Heart left ventricle (tissue), 16 donors: ENCODE measurements at places on chromosomes 3 and 15. TPM values are rescaled to one million over a fixed set of nuclear protein-coding genes. Genes with fewer than 3 reads are reported as not detected.
A peak's percentile ranks its signal among the peaks of the same experiment; 100 is the strongest.

- H3K4me3 ChIP-seq: no peak overlapping the region
- no peaks in the 10 kb centered on the region for H3K27me3 ChIP-seq
- DNase-seq: no peak
- H3K36me3 ChIP-seq: no peaks in the 10 kb centered on the region
- no peak overlapping the region for H3K27ac ChIP-seq
Measured at GRCh38 chr3:137097852-137098251, 140.1 kb downstream of the IL20RB start.

DNA sequence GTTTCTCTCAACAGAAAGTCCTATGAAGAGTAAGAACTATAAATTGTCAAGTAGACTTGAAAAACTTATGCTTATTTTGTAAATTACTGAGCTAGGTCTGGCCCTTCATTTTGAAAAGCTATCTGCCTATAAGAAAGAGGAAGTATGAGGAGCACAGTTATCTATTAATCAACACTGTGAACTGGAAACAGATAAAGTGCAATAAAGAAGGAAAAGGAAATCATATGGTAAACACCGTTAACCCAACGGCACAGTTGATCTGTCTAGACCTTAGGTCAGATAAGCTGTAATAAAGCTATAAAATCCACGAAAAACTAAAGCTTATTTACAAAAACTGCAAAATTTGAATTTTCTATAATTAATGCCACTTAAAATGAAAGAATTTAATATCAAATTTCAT, 242.5 kb downstream of the ZBTB20 start:
- no peak for DNase-seq
- H3K27ac ChIP-seq: no peak overlapping the region
- no peak overlapping the region for H3K4me3 ChIP-seq
- H3K4me1 ChIP-seq: peaks cover 18% of the 10 kb centered on the region

DNA sequence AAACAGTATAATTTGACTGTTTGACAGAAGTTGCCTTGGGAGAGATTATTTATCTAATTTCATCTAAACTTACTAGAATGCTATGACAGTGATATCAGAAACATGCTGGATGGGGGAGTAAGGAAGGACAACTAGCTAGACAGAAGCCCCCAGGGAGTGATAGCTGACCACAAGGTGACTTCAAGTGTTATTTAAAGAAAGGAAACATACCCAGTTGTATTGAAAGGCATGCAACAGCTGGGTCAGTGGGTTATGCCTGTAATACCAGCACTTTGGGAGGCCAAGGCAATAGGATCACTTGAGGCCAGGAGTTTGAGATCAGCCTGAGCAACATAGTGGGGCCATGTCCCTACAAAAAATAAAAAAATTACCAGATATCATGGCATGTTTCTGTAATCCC, 69.6 kb downstream of the SLC49A4 start:
- H3K27ac ChIP-seq: no peak overlapping the region
- no peaks in the 10 kb centered on the region for H3K27me3 ChIP-seq
- no peak overlapping the region for H3K4me3 ChIP-seq
- H3K36me3 ChIP-seq: peaks cover 3% of the 10 kb centered on the region

DNA sequence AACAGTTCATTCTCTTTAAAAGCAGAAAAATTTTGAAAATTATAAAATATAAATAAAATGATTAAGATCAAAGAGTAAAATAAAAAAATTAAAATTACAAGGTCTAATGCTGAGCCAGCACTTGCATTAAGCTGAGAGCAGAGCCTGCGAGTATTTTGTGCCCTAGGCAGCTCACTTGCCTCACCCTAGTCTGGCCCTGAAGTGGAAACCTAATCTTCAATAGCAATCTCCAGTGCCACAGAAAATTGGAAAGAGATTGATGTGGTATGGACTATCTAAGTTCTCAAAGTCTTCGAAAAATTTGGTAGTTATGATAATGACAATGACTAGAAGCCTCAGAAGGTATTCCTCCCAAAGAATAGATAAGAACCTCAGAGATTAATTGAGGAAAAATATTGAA, 459.4 kb upstream of the CBLB start:
- no peak for DNase-seq
- no peak overlapping the region for H3K27ac ChIP-seq
- no peaks in the 10 kb centered on the region for H3K4me1 ChIP-seq
- H3K4me3 ChIP-seq: no peak overlapping the region
- no peaks in the 10 kb centered on the region for H3K27me3 ChIP-seq

DNA sequence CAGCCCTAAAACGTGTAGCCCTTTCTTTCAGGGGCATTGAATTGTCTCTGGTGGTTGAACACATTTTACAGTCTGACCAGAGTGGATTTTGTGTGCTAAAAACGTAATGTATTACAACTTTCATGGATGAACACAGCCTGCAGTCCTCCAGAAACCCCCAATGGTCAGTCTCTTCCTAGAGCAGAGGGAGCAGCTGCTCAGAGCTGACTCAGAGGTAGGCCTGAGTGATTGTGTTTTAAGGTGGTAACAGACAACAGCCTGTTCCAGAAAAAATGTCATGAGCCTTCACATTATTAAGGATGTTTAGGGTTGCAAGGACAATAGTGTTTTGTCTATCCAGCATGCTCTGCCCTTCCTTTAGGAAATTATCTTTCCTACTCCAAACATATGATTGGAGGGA, 34.5 kb upstream of the CTNNB1 start:
- DNase-seq: no peak
- no peaks in the 10 kb centered on the region for H3K27me3 ChIP-seq
- H3K4me1 ChIP-seq: no peaks in the 10 kb centered on the region
- H3K36me3 ChIP-seq: no peaks in the 10 kb centered on the region

GRCh38 chr15:35757765-35758164, 211.8 kb upstream of the DPH6 start:
- no peak overlapping the region for H3K27ac ChIP-seq
- no peak overlapping the region for H3K4me3 ChIP-seq
- no peaks in the 10 kb centered on the region for H3K4me1 ChIP-seq
- no peak for DNase-seq

GRCh38 chr3:125185805-125186204, 26.7 kb downstream of the SLC12A8 start:
- no peak overlapping the region for H3K4me3 ChIP-seq
- no peaks in the 10 kb centered on the region for H3K4me1 ChIP-seq
- H3K36me3 ChIP-seq: no peaks in the 10 kb centered on the region
- H3K27ac ChIP-seq: no peak overlapping the region
- DNase-seq: no peak

DNA sequence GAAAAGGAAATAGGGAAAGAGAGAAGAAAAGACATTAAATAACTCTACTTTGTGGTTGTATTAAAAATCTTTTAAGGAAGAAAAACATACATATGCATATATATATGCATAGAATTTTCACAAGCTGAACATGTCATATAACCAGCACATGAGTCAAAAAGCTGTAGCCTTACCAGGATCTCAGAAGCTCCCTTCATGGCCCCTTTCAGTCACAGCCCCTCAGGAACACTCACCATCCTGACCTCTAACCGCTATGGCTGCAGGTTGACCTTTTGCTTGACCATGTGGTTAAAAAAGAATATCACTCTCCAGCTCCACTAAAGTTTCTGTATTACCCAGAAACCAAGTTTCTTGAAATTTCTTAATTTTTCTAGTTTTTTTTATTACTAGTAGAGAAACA, 103.4 kb downstream of the CHST2 start:
- no peak overlapping the region for H3K4me3 ChIP-seq
- H3K27me3 ChIP-seq: no peaks in the 10 kb centered on the region
- H3K27ac ChIP-seq: no peak overlapping the region
- H3K4me1 ChIP-seq: no peaks in the 10 kb centered on the region
- DNase-seq: no peak
- H3K36me3 ChIP-seq: no peaks in the 10 kb centered on the region

DNA sequence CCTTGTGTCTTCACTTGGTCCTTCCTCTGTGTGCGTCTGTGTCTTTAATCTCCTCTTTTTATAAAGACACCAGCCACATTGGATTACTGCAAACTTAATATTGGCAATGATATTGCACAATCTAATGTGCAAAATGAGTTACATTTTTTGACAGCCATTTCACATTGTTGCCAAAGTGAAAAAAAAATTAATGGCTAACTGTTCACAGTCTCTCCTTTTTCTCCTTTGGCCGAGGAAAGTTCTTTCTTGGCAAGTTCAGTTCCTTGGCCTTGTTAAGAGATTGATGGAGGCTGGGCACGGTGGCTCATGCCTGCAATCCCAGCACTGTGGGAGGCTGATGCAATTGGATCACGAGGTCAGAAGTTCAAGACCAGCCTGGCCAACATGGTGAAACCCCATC, 62.2 kb upstream of the ZNF280D start:
- H3K27ac ChIP-seq: no peak overlapping the region
- no peaks in the 10 kb centered on the region for H3K36me3 ChIP-seq
- DNase-seq: no peak
- H3K27me3 ChIP-seq: no peaks in the 10 kb centered on the region
- H3K4me3 ChIP-seq: no peak overlapping the region

- DNase-seq: peak; percentile 73
- peak overlapping the region; percentile 67 for H3K27ac ChIP-seq
- peaks cover 12% of the 10 kb centered on the region for H3K27me3 ChIP-seq
- H3K4me1 ChIP-seq: peaks cover 47% of the 10 kb centered on the region
- no peak overlapping the region for H3K4me3 ChIP-seq
- H3K36me3 ChIP-seq: peaks cover 7% of the 10 kb centered on the region
Measured at GRCh38 chr3:128481438-128481942, 11.5 kb downstream of the GATA2 start.

Gene NXPE3
- total RNA-seq: 36.4 TPM

Gene CP
- 2.7 TPM for total RNA-seq

Gene CA12
- 1.7 TPM for total RNA-seq

Gene ZNF660
- 1.2 TPM for total RNA-seq

Gene SPG21
- total RNA-seq: 63.6 TPM
